ENCODE measurements at places on chromosomes 6 and 20.

- no peak overlapping the region for H3K27ac ChIP-seq
- no peak for DNase-seq
- no peaks in the 10 kb centered on the region for H3K4me1 ChIP-seq
- no peak overlapping the region for H3K4me3 ChIP-seq
- H3K27me3 ChIP-seq = no peaks in the 10 kb centered on the region
Measured at GRCh38 chr6:139711804-139712585, 337.5 kb upstream of the CITED2 start.

GRCh38 chr20:62772990-62773844 is 23.1 kb upstream of the MRGBP start:
- no peak overlapping the region for H3K27ac ChIP-seq
- H3K36me3 ChIP-seq = no peaks in the 10 kb centered on the region
- H3K4me1 ChIP-seq = no peaks in the 10 kb centered on the region
- H3K27me3 ChIP-seq = no peaks in the 10 kb centered on the region

GRCh38 chr6:137724018-137724403 is 143.0 kb upstream of the TNFAIP3 start:
- H3K4me1 ChIP-seq = no peaks in the 10 kb centered on the region
- H3K27ac ChIP-seq = no peak overlapping the region
- no peak overlapping the region for H3K4me3 ChIP-seq
- no peaks in the 10 kb centered on the region for H3K36me3 ChIP-seq
- H3K27me3 ChIP-seq = no peaks in the 10 kb centered on the region
- DNase-seq = no peak

GRCh38 chr6:142356201-142356883 is 54.5 kb downstream of the ADGRG6 start:
- DNase-seq = no peak
- no peaks in the 10 kb centered on the region for H3K4me1 ChIP-seq
- H3K4me3 ChIP-seq = no peak overlapping the region

DNA sequence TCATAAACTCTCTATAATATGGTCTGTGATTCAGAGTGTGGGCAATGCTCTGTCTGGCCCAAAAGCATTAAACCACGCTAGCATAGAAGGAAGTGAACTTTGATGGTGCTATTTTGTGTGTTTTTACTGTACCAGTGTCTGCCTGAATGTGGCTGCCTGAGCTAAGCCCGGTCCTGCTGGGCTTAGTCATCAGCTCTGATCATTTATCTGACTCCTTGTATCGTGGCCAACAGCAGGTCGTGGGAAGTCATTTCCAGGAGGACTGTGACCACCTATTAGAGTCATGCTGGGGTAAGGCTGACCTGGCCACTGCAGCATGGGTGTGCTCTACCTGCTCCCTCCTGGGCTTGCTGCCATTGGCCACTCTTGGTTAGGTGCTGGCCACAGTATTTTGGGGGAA is 239.1 kb upstream of the CEP162 start:
- peaks cover 7% of the 10 kb centered on the region for H3K4me1 ChIP-seq
- H3K27me3 ChIP-seq = no peaks in the 10 kb centered on the region
- H3K27ac ChIP-seq = no peak overlapping the region
- no peak for DNase-seq
- no peak overlapping the region for H3K4me3 ChIP-seq

- no peak for DNase-seq
- no peak overlapping the region for H3K4me3 ChIP-seq
- H3K4me1 ChIP-seq = peaks cover 4% of the 10 kb centered on the region
- H3K36me3 ChIP-seq = no peaks in the 10 kb centered on the region
Measured at GRCh38 chr6:1481286-1481685, 91.9 kb downstream of the FOXF2 start.

DNA sequence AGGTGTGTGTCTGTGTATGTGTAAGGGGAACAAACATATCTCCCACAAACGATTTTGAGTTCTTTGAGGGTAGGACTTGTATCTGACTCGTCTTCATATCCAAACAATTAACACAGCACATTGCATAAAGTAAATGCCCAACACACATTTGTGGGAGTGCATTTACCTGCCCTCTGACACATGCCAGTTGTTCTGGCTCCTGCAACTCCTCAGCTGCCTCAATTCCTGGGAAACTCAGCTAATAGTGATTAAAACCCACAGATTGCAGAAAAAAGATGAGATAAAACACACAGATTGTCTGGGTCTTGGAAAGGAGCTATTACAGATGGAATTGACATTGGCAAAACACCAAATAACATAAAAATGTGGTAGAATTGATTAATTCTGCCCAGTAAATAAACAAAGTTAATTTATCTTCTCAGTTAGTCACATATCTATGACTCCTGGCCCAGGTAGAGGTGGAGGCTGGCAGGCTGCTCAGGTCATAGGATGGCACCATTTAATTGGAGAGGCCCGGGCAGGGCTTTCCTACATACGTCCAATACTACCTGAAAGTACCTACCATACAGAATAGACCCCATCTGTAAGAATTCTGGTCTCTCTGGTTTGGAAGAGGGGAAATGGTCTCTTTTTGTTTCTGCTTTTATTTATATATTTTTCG is 71.5 kb upstream of the IFNGR1 start:
- H3K27ac ChIP-seq = no peak overlapping the region
- H3K36me3 ChIP-seq = no peaks in the 10 kb centered on the region
- no peak overlapping the region for H3K4me3 ChIP-seq
- H3K27me3 ChIP-seq = no peaks in the 10 kb centered on the region
- no peaks in the 10 kb centered on the region for H3K4me1 ChIP-seq
- DNase-seq = no peak

DNA sequence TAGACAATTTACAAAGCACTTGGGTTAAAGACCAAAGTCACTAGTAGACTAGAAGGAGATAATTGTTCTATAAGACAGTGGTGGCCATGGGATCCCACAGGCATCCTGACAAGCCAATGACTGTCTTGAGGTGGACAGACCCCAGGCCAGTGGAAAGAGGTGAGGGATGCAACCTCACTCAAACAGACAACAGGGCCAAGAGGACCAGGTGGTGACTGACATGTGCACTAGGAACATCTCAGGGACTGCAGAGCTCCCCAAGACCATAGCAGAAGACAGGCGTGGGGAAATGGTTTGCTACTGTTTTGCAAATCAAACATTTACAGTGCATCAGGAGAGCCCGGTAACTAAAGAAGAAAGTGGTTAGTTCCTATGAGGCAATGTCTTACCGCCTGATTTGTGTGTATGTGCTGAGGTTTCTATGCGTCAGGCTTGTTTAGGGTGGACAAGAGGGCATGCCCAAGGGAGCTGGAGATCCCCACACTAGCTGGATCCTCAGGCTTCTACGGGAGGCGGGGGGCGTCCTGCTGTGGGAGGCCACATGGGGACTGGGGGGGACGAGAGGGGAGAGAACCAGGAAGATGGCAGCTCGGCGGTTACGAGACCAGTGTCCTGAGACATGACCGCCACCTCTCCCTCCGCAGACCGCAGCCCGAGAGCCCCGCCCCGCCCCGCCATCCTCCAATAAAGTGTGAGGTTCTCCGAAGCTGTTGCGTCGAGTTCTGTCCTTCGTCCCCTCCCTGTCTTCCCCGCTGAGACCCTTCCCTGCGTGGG is 623 bp upstream of the MRPS26 start:
- H3K4me3 ChIP-seq = peak overlapping the region; percentile 89
- peak; percentile 89 for DNase-seq
- peak overlapping the region; percentile 91 for H3K27ac ChIP-seq
- no peaks in the 10 kb centered on the region for H3K27me3 ChIP-seq

- no peak overlapping the region for H3K27ac ChIP-seq
- H3K36me3 ChIP-seq = no peaks in the 10 kb centered on the region
- H3K4me3 ChIP-seq = no peak overlapping the region
Measured at GRCh38 chr20:63132715-63133471, 83.0 kb downstream of the YTHDF1 start.

GRCh38 chr6:35164868-35165267 is 23.7 kb upstream of the TCP11 start:
- DNase-seq = no peak
- no peak overlapping the region for H3K4me3 ChIP-seq
- H3K36me3 ChIP-seq = no peaks in the 10 kb centered on the region
- H3K27me3 ChIP-seq = no peaks in the 10 kb centered on the region
- no peak overlapping the region for H3K27ac ChIP-seq

DNA sequence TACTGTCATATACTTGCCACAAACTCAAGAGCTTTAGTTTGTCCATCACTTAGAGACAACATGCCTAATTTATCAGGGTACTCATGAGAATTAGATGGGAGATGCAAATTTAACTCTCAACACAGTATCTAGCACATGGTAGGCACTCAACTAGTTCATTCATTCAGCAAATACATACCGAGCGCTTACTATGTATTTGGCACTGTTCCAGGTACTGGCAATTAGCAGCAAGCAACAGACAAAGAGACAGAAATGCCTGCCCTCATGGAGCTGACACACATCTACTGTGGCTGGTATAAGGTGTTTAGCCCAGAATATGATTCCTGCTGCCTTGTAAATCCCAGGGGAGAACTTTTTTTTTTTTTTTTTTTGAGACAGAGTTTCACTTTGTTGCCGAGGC is 4.8 kb downstream of the MICAL1 start:
- H3K36me3 ChIP-seq = peaks cover 44% of the 10 kb centered on the region
- DNase-seq = no peak
- H3K4me1 ChIP-seq = peaks cover 4% of the 10 kb centered on the region
- no peak overlapping the region for H3K4me3 ChIP-seq
- no peaks in the 10 kb centered on the region for H3K27me3 ChIP-seq

GRCh38 chr6:137903933-137904821 is 37.1 kb downstream of the TNFAIP3 start:
- H3K27me3 ChIP-seq = no peaks in the 10 kb centered on the region
- no peak overlapping the region for H3K27ac ChIP-seq
- H3K4me1 ChIP-seq = no peaks in the 10 kb centered on the region
- DNase-seq = no peak
- H3K4me3 ChIP-seq = no peak overlapping the region

DNA sequence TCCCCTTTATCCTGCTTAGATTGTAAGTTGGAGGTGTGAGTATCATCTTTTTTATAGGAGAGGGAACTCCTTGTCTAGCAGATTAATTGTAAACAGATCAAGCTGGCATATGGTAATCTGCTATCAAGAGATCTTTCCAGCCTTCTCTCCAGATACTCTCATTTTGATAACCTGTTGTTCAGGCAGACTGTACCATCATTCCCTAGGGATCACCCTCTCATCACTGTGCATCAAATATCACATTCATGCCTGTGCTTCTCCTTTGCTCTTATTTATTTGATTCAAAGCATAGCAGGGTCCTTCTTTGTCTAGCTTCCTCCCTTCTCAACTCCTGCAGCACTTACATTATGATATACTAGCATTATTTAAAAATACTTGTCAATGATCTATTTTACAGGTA is 73.8 kb downstream of the LRRC1 start:
- H3K4me1 ChIP-seq = no peaks in the 10 kb centered on the region
- no peak overlapping the region for H3K4me3 ChIP-seq
- H3K27ac ChIP-seq = no peak overlapping the region
- no peaks in the 10 kb centered on the region for H3K36me3 ChIP-seq
- H3K27me3 ChIP-seq = no peaks in the 10 kb centered on the region

- no peak overlapping the region for H3K27ac ChIP-seq
- no peaks in the 10 kb centered on the region for H3K27me3 ChIP-seq
- H3K4me3 ChIP-seq = no peak overlapping the region
- no peaks in the 10 kb centered on the region for H3K36me3 ChIP-seq
- no peak for DNase-seq
Measured at GRCh38 chr6:36414481-36414880, 27.0 kb upstream of the ETV7 start.

GRCh38 chr20:5481872-5482271 is 165.1 kb upstream of the PROKR2 start:
- DNase-seq = no peak
- H3K4me3 ChIP-seq = no peak overlapping the region
- no peaks in the 10 kb centered on the region for H3K27me3 ChIP-seq
- no peaks in the 10 kb centered on the region for H3K4me1 ChIP-seq

DNA sequence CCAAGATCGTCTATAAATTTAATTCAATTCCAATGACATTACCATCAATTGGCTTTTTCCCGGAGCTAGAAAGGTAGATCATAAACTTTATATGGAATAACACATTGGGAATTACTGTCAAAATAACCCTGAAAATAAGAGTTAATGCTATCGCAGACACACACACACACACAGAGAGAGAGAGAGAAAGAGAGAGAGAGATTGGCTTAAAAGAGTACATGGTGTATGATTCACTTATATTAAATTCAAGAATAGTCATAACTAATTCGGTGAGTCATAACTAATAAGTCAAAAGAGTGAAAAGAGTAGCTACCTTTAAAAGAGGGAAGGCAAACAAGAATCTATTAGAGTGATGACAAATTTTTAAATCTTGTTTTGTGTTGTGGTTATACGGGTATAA is 425.5 kb downstream of the TBC1D32 start:
- no peak overlapping the region for H3K4me3 ChIP-seq
- no peaks in the 10 kb centered on the region for H3K27me3 ChIP-seq
- DNase-seq = no peak
- no peak overlapping the region for H3K27ac ChIP-seq
- H3K4me1 ChIP-seq = no peaks in the 10 kb centered on the region

- H3K27me3 ChIP-seq = no peaks in the 10 kb centered on the region
- no peaks in the 10 kb centered on the region for H3K36me3 ChIP-seq
- no peak for DNase-seq
- H3K27ac ChIP-seq = peak overlapping the region; percentile 75
Measured at GRCh38 chr6:26552640-26553188, 14.5 kb downstream of the HMGN4 start.

GRCh38 chr6:18988636-18989035 is 601.5 kb downstream of the RNF144B start:
- H3K27ac ChIP-seq = no peak overlapping the region
- H3K27me3 ChIP-seq = no peaks in the 10 kb centered on the region
- no peak overlapping the region for H3K4me3 ChIP-seq
- DNase-seq = no peak
- H3K4me1 ChIP-seq = no peaks in the 10 kb centered on the region

GRCh38 chr6:152241013-152241766 is 396.0 kb downstream of the SYNE1 start:
- peaks cover 34% of the 10 kb centered on the region for H3K4me1 ChIP-seq
- peaks cover 55% of the 10 kb centered on the region for H3K36me3 ChIP-seq
- H3K27me3 ChIP-seq = no peaks in the 10 kb centered on the region
- H3K4me3 ChIP-seq = no peak overlapping the region
- peak overlapping the region; percentile 49 for H3K27ac ChIP-seq

DNA sequence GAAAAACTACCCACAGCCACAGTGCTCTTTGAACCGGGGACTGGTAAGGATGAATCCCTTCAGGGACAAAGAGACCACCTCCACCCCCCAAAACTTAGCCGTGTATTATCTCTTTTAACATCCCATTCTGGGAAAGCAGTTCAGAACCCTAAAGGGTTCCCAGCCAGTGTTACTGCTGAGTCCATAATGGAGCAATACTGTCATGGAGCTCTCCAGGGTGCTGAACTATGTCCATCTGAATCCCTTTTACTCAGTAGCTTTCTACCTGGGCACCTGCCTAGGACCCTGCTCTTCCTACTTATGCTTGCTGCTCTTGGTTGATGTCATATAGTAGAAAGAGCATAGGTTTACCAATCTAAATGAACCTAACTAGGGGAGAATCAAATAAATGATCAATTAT is 22.3 kb upstream of the SAYSD1 start:
- no peak for DNase-seq
- no peaks in the 10 kb centered on the region for H3K36me3 ChIP-seq
- H3K4me1 ChIP-seq = no peaks in the 10 kb centered on the region
- H3K4me3 ChIP-seq = no peak overlapping the region
- no peak overlapping the region for H3K27ac ChIP-seq
- H3K27me3 ChIP-seq = no peaks in the 10 kb centered on the region
